GM12864 (cell line): ENCODE measurements at places on chromosomes 11 and 22.

DNA sequence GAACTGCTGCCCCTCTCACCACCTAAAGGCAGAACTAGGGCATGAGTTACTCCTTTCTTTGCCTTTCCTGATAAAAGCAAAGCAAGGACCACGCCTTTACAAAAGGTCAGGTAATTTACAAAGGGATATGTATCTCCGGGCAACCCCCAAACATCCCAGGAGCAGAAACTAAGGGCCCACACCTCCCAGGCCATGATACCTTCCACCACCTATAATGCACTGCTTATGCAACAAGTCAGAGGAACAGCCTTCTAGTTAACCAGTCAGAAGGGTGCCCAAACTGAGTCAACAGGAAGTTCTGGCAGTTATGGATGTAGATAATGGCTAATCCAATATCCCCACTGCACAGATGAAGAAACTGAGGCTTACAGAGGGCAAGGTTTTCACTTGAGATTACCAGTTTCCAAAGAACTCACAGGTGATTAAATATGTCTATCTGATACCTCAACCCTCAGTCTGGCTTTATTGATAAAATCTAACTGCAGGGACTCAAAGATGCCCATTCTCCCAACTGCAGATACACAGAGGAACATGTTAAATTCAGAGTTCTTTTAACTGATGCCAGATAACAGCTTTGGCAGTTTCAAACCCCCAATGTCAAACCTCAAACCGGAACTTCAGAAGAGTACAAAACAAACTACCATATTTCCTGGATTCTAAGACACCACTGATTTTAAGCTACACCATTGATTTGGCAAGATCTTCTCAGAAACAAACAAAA lies 16.8 kb upstream of the CASTOR1 start:
- no peak for DNase-seq

- no peak for DNase-seq
Observed at GRCh38 chr11:68009391-68010089, 587 bp upstream of the ALDH3B1 start.

DNA sequence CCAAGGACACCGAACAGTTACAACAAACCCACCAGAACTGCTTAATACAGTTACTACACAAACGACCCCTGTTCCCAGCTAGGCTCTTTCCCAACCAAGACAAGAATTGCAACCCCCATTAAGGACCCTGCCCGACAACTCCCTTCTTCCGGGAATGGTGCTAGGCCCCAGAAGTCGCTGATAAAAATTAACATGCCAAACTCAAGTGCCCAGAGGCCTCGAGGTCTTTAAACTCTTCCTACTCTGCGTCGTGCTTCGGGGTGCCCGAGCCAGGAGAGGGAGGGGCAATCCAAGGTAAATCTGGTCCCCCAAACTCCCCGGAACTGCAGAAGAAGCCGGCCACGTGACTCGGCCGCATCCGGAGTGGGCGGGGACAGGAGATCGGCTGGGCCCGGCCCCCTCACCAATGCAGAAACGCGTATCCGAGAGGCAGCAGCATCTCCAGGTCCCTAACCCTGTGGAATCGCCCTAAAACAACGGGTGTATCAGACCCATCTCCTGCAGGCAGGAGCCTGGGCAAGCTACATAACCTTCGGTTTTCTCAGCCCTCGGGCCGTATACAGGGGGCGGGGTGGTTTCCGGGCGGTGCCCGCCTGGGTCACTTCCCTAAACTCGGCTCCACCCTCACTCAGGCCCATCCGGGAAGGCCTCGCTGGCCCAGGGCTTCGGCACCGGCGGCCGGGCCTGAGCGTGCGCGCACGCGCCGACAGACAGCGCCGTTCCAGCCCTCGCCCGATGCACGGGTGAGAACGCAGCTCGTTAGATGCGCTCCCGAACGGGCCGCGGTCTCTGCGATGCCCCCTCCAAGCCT lies 1.1 kb downstream of the CFL1 start:
- no peak for DNase-seq

DNA sequence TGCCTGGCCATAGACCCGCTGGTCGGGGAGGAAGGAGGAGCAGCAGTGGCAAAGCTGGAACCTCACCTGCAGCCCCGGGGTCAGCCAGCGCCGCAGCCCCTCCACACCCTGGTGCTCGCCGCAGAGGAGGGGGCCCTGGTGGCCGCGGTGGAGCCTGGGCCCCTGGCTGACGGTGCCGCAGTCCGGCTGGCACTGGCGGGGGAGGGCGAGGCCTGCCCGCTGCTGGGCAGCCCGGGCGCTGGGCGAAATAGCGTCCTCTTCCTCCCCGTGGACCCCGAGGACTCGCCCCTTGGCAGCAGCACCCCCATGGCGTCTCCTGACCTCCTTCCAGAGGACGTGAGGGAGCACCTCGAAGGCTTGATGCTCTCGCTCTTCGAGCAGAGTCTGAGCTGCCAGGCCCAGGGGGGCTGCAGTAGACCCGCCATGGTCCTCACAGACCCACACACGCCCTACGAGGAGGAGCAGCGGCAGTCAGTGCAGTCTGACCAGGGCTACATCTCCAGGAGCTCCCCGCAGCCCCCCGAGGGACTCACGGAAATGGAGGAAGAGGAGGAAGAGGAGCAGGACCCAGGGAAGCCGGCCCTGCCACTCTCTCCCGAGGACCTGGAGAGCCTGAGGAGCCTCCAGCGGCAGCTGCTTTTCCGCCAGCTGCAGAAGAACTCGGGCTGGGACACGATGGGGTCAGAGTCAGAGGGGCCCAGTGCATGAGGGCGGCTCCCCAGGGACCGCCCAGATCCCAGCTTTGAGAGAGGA lies 11.9 kb downstream of the TMEM121B start:
- DNase-seq, result no peak

- no peak for DNase-seq
Observed at GRCh38 chr11:73294604-73295003, 13.5 kb upstream of the ARHGEF17 start.

GRCh38 chr22:36470162-36470993 lies 11.1 kb downstream of the TXN2 start:
- DNase-seq, result no peak

- no peak for DNase-seq
Observed at GRCh38 chr11:73218106-73218829, at the start of gene P2RY2. Gene P2RY2 (plus strand): TSS chr11:73218281. CDS start chr11:73234160, 15,879 bp downstream.

GRCh38 chr22:49367041-49367697 lies 460.5 kb downstream of the BRD1 start:
- DNase-seq, result no peak

GRCh38 chr11:36929401-36929800 lies 331.4 kb upstream of the RAG2 start:
- DNase-seq, result no peak

DNA sequence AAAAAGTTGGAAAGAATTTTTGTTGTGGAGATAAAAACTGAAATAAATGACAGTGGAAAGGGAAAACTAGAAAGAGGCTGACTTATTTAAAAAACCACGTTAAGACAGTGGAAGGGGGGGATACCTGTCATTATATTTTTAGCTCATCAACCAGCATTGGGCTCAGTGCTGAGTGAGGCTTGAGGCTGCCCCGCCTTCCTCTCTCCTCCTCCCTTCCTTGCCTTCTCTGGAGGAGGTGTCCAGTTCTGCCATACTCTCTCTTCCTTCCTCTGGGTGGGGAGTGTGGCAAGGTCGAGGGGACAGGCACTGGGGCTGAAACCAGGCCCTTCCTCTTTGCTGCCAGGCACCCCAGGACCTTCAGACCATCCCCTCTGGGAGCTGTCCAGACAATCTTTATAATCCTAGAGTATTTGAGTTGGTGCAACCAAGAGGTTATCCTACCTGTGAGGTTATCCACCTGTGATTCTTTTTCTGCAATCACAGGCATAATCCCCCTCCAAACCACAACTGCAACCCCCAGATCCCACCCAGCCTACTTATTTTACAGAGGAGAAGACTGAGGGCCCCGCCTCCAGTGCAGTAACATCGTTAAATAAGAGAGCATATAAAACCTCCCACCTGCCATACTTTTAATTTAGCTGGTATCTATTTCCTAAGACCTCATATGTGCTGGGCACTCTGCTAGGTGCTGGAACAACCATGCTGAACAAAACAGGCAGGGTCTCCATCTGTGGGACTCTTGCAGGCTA lies 578.5 kb downstream of the BUD13 start:
- DNase-seq, result no peak

GRCh38 chr11:60957188-60957587 lies 5.2 kb upstream of the SLC15A3 start:
- DNase-seq, result no peak

- DNase-seq, result no peak
Observed at GRCh38 chr11:1348796-1349326, 39.4 kb upstream of the TOLLIP start.

GRCh38 chr11:72652873-72653630 lies 21.2 kb downstream of the PDE2A start:
- no peak for DNase-seq

GRCh38 chr11:17775507-17776211 lies 41.1 kb downstream of the KCNC1 start:
- DNase-seq, result no peak

GRCh38 chr22:35170716-35171697 lies 86.3 kb upstream of the HMGXB4 start:
- DNase-seq, result no peak

GRCh38 chr11:135027461-135027860 lies 615.4 kb upstream of the B3GAT1 start:
- no peak for DNase-seq

DNA sequence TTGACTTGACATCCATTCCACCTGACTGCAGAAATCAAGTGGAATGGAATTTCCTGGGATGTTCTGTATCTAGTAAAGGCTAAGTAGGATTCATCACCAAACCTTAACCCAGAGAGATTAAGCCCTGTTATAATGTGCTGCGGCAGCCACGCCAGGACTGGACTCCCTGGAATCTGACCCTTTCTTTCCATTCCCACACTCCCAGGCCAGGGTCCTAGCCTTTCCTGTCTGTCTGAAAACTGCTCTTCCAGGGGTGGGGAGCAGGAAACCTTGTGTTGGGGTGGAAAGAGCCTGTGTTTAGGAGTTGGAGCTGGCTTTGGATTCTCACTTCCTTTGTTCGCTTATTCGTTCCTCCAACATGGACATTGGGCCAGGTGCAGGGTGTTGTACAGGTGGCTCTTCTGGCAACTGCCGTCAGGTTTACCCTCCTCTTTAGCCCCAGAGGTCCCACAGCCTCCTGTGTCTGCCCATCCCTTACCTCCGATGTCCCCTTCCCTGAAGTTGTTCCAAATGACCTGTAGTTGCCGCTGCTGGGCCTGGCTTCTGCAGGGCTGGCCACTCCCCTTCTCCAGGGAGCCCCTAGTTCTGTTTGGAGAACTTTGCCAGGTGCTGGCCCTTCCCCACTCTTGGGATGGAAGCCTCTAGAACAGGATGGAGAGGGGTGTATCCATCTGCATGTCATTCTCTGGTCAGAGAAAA lies 20.5 kb upstream of the PARVB start:
- DNase-seq, result no peak

DNA sequence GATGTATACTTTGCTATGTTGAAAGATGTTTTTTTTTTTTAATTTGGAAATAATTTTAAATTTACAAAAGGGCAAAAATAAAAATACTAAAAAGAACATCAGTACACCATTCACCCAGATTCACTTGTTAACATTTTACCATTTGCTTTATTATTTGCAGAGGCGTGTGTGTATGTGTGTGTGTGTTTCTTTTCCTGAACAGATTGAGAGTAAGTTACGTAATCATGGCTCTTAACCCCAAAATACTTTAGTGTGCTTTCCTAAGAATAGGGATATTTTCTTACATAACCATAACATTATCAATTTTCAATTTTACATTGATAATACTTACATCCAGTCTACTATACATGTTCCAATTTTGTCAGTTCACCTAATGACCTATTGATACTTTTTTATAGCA lies 91.5 kb upstream of the HORMAD2 start:
- DNase-seq, result no peak

DNA sequence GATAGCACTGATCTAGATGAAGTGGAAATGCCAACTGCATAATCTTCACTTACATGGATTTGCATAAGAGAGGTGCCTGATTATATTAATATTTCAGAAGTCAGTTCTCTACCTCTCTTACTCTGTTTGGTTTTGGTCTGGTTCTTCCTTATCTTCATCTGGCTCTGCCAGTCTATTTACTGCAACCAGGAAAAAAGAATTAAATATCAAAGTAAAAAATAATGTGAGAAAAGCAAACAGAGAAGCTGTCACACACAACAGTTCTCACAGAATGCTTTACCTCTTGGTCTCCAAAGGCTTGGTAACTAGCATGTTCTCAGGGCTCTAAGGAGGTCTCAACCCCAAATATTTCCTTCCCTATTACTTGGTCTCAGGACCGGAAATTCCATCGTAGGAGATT lies 6.7 kb downstream of the VSIG10L2 start:
- DNase-seq, result no peak

DNA sequence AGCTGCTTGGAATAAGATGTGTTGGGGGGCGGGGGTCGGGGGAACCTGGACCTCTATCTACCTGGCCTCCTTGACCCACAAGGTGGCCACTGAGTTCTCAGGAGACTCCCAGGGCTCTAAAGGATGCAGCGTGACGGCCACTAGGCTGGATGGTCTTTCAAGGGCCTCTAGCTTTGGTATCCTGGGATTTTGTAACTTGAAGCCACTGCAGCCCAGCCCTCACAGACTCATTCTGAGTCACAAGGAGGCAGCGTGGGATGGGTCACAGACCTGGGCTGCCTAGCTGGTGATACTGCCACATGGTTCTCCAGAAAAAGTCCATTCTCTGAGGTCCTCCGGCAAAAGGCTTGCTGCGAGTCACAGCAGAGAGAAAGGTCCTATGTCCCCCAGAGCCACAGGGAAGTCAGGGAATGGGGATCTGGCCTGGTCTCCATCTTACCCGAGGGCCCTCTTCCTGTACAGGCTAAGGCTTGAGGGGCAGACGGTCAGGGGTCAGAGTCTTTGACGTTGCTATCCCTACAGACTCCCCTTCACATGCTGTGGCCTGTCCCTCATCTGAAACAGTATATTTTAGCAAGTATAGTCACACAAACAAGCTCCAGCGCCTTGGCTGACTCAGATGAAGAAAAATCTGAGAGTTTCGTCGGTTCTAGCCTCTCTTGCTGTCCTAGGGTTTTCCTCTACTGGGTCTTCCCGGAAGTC lies 52.4 kb downstream of the KCNC1 start:
- no peak for DNase-seq
